Fibroblast of skin of left biceps (primary cell): ENCODE measurements at places on chromosomes 6 and 20.

DNA sequence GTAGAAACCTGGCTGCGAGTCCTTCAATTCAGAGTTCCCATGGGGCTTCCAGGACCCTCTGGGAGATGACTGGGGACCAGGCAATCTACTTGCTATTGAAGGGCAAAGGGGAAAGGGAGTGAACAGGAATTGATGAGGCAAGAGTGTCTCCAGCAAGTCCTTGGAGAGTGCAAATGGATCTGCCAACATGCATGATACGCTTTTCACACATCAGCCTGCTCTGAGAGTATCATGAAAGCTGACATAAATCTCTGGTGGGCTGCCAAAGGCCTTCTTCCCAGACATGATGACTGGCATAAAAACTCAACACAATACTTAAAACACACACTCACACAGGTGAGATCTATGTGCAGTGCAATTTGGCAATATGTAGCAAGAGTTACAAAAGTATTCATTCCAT, 759.1 kb downstream of the PTPRT start:
- DNase-seq, result no peak

DNA sequence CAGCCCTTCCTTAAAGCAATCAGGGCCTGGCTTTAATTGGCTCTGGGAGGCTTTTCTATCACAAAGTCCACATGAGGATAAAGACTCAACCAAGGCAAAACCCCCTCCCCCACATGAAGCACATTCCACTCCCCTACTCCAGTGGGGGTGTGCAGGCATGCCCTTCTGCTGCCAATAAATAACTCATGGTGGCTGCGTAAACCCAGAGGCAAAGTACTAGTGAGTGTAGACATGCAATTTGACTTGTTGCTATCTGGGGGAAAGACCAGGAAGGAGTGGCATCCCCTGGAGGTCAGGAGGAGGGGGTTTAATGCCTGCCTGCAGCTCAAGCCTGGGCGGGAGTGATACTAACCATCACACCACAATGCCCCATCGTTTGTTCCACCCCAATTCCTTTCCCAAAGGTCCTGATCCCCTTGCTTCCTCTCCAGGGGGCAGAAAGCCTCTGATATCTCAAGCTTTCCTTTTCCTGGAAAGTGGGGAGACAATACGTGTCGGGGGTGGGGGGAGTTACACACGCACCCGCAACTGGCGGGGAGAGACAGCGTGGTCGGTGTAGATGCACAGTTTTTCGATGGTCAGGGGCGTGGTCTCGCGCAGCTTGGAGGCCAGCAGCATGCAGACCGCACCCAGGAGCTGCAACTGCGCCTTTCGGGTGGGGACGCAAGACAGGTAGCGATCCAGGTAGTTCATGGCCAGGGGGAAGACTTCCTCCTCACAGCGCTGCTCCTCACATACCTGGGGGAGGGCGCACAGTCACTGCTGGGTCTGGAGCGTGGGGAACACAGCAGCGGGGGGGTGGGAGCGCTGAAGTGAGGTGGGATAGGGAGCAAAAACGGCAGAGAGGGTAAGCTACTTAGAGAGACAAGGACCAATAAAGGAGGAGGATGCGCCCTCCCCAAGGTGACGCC, 1.5 kb downstream of the CCND3 start:
- DNase-seq, result peak; percentile 35

DNA sequence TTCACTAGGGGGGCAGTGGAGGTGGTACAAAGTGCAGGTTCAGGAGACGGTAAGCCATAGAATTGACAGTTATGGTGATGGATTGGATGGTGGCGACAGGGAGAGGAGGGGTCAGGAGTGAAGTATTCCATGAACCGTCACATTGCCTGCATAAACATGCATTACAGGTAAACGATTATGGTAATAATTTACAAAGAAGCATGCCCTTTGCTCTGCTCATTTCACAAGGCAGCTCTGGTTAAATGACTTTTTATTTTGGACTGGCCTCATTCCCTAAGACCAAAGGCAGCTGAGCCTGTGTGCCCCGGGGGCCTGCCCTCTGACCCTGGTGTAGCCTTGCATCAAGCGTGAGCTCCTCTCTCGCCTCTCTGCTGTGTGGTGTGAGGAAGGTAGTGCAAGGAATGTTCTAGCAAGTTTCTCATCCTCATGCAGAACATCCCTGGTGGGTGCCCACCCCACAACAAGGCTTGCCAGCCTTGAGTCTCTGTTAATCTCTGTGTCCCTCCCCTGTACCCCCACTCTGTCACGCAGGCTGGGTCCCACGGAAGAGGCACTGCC, 59.0 kb downstream of the PPP1R14C start:
- no peak for DNase-seq

DNA sequence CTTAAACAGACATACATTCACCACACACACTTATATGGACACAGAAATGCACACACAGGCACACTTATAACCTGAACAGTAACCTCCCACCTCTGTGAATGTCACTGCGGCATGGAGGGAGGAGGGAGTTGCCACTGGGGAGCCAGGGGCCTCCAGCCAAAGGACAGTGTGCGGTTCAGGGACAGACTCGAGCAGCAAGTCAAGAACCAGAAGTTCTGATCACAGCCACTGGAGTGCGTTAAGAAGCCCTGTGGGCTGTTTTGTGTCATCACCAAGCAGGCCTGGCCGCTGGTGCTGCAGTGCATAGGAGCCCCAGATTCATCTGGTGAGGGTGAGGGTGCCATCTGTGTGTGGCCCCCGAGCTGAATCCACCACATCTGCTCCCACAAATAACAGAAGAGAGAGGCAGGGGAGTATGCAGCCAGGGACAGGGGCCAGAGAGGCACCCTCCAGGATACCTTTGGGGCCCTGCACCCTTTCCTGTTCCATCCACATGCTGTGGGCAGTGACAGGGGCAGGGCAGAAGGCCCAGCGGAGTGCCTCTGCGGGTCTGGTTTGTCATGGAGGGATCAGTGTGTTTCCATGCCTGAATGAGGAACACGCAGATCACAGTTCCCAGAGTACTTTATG, 20.3 kb downstream of the SYNDIG1 start:
- DNase-seq, result no peak

- DNase-seq, result no peak
Observed at GRCh38 chr6:89021629-89022028, 58.2 kb upstream of the RNGTT start.

- DNase-seq, result no peak
Observed at GRCh38 chr6:83962582-83962981, 71.0 kb upstream of the MRAP2 start.

- no peak for DNase-seq
Observed at GRCh38 chr6:101662111-101662897, 268.8 kb downstream of the GRIK2 start.

GRCh38 chr6:6407071-6407741, 86.7 kb upstream of the F13A1 start:
- DNase-seq, result peak; percentile 38

DNA sequence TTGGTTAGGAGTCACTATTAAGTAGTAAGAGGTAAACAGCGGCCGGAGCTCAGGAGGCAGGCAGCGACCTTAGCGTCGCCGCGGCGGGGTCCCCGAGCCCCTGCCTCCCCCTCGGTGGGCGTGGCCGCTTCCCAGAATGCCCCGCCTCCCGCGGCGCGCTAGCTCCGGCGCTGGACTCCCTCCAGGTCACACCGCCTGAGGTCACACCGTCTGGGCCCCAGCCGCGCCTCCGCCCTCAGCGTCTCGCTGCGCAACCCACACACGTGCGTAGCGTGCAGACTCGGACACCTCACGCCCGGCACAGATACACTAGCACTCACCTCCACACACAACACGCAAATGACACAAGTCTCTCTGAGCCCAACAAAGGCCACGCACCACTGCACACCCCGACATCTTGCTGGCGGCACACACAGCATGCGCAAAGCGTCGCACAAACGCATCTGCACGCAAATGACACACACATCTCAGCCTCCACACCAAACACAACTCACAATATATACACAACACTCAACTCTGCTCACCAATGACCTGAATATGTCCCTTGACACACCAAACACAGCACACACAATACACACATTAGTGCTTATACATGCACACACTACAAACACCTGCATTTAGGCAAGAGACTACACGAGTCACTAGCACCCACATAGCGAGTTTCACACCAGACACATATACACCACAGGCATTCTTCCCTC, 17.6 kb upstream of the CDKN1A start:
- DNase-seq, result no peak

DNA sequence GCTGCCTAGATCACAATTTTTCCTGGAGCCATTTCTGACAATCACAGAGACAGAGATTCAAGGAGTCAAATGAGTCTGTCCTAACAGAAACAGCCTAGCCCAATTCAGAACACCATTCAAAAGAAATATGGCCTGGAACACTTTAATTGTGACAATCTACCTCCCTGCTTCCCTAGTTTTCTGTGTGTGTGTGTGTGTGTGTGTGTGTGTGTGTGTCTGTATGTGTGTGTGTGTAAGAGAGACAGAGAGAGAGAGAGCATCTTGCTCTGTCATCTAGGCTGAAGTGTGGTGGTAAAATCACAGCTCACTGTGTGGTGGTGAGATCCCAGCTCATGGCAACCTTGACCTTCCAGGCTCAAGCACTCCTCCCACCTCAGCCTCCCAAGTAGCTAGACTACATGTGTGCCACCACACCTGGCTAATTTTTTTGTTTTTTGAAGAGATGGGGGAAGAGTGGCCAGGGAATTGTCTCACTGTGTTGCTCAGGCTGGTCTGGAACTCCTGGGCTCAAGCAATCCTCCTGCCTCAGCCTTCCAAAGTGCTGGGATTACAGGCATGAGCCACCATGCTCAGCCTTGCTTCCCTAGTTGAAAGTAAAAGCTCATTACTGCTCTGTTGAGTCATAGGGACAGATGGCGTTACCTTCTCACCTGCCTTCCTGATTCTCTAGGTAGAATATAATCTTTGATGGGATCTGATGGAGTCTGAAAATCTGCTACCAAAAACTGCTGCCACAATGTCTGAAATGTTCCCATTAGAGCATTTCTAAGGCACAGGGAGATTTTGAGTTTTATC, 89.6 kb upstream of the BEND6 start:
- no peak for DNase-seq

GRCh38 chr20:11907621-11908020, 10.1 kb upstream of the BTBD3 start:
- no peak for DNase-seq

- DNase-seq, result no peak
Observed at GRCh38 chr6:16872543-16873235, 111.4 kb upstream of the ATXN1 start.

DNA sequence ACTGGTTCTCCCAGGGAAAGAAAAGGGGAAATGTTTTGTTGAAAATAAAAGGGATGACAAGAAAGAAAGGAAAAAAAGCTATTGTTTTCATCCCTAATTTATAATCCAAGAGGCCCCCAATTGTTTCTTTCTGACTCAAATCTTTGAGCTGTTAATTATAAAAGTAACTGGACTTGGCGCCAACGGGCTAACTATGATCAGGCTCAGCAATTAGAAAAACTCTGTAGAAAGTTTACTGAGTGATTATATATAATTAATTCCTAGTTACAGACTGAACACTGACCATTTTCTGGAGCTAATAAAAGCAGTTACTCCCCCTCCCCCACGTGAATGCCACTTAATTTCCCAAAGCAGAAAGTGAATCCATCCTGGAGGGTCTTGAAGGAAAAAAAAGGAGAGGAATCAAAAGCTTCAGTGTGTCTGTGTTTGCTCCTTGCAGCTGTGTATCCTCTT, 3.2 kb downstream of the ZMYND8 start:
- no peak for DNase-seq

DNA sequence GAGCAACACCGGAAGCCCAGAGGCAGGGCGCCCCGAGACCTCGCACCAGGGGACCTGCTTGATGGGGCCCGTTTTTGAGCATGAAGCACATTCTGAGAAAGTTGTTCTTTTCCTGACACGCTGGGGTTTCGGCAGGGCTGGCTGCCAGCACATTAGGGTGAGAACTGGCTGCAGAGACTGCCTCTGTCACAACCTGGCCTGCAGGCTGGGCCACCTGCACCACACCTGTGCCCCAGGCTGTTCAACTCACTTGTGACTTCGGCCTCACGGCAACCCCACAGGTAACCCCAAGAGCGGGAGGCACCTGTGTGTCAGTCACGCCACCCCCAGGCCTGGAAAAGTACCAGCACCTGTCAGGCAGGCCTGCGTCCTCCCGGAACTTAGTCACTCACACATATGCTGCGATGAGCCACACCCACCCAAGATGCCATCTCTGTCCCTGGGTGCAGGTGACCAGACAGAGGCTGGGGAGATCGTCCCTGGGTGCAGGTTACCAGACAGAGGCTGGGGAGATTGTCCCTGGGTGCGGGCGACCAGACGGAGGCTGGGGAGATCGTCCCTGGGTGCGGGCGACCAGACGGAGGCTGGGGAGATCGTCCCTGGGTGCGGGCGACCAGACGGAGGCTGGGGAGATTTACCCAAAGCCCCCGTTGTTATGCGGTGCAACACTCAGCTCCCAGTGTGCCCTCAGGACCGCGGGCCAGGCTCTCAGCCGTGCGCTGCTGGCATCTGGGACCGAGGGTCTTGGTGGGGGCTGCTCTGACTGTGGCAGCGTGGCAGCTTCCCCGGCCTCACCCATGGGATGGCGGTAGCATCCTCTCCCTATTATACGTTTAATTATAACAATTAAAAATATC, 82.5 kb upstream of the BHLHE23 start:
- DNase-seq, result no peak

DNA sequence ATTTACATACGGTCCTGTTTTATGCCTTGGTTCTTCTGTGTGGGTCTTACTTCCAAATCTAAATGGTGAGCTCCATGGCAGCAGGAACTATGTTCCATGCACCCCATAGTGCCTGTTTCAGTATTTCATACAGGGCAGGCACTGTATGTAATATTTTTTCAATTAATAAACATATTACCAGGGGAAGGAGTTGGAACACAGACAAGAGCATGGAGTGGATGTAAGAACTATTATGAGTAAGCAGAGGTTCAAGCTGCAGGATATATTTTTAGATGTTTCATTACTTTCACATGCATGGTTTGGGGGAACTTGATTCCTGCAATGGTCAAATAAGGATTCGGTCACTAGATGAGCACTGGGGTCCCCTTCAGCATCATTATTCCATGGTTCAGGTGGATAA, 108.3 kb downstream of the KIF13A start:
- DNase-seq, result no peak

DNA sequence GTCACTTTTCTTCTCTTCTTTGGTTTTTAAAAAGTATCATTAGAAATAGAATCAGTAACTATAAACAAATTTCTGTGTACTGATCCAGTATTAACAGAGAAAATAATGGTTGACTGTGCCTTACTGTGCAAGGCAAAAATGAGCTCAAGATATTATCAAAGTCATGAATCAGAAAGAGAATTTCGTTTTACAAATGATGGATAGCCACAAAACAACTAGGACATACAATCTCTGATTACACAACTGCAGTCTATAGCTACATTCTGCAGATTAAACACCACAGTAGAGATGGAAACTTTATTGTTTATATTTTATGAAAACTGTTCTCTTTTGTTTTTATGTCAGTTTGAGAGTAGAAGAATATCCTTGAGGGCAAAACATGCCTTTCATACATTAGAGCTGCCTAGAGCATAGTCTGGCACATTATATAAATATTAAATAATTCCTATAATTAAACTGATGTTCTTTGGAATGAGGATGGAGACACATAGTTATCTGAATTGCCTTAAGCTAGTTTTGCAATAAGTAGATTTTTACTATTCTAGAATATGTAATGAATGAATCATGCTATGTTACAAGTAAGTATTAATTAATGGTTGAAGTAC, 333.1 kb downstream of the LAMA2 start:
- no peak for DNase-seq
